Thymus (tissue), 14 donors: ENCODE measurements at places on chromosomes 6 and 20. TPM values are rescaled to one million over a fixed set of nuclear protein-coding genes. Genes with fewer than 3 reads are reported as not detected.

- H3K27ac ChIP-seq, result no peak overlapping the region
- H3K36me3 ChIP-seq, result no peaks in the 10 kb centered on the region
- H3K4me3 ChIP-seq, result no peak overlapping the region
These were observed 61.6 kb upstream of the EDN1 start for GRCh38 chr6:12228447-12229146.

GRCh38 chr6:109834595-109835437 is 143.3 kb upstream of the GPR6 start:
- DNase-seq, result no peak
- no peaks in the 10 kb centered on the region for H3K27me3 ChIP-seq

DNA sequence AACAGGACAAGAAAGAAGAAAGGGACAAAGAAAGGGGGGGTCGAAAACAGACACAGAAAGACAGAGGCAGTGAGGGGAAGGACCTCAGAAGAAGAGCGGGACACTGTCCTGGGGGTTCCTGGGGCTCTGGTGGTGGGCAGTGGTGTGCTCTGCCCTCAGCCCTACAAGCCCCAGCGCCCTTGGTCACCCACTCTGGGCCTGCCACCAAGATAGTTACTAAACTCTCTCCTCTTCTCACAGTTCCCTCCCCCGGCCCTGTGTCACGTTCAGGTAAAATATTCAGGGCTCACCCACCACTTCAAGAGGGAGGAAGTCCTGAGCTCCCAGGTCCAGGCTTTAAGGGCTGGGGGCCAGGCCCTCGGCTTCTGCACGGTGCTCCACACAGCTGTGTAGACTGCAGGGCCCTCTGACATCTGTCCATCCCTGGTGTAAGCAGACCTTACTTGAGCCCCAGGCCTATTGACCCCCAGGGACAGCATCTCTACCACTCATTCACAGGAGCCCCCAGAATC is 87.4 kb downstream of the MRPL14 start:
- H3K27me3 ChIP-seq, result no peaks in the 10 kb centered on the region
- H3K27ac ChIP-seq, result no peak overlapping the region
- DNase-seq, result no peak
- no peaks in the 10 kb centered on the region for H3K36me3 ChIP-seq

DNA sequence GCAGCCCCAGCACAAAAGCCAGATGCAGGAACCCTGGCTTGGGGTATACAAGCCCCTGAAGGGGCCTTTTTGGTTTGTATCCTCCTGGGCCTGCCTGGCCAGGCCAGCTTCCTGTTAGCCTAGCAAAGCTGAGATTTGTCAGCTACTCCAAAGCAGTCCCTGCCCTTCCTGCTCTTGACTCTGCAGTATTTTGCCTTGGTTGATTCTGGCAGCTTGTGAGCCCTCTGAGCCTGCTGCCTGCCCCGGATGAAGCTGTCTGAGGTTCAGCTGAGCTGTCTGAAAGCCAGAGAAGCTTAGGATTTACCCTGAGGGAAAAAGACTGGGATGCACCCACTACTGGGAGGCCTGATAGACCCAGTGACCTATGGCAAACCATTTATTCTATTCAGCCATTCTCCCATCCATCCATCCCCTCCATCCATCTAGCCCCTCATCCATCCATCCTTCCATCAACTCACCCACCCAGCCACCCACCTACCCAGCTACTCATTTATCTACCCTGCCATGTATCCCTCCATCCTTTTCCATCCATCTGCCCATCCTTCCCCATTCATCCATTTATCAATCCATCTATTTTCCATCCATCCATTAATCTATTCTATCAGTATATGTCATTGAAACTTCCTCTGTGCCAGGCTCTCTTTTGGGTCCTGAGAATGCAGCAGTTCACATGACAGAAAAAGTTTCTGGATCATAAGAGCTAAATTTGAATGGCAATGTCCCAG is 307.5 kb downstream of the DHX35 start:
- no peak for DNase-seq
- no peaks in the 10 kb centered on the region for H3K4me1 ChIP-seq
- no peaks in the 10 kb centered on the region for H3K36me3 ChIP-seq
- no peak overlapping the region for H3K27ac ChIP-seq

DNA sequence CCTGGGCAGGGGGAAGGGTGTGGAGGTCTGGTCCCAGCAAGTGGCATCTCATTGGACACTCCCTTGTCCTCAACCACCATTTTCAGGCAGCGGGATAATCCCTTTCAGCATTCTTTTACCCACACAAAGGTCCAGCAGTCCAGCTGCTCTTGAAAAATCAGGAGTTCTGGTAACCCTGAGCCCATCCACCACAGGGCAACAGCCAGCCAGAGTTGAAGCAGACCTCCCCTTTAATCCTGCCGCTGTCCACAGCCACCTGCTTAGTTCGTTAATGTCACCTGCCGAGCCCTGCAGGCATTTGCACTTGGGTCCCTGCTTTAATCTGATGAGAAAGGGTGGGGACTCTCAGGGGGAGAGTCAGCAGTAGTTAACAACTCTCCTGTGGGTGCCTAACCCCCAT is 11.1 kb downstream of the TMEM74B start:
- H3K4me1 ChIP-seq, result no peaks in the 10 kb centered on the region
- H3K27ac ChIP-seq, result no peak overlapping the region
- H3K27me3 ChIP-seq, result no peaks in the 10 kb centered on the region
- H3K36me3 ChIP-seq, result peaks cover 30% of the 10 kb centered on the region
- no peak for DNase-seq

DNA sequence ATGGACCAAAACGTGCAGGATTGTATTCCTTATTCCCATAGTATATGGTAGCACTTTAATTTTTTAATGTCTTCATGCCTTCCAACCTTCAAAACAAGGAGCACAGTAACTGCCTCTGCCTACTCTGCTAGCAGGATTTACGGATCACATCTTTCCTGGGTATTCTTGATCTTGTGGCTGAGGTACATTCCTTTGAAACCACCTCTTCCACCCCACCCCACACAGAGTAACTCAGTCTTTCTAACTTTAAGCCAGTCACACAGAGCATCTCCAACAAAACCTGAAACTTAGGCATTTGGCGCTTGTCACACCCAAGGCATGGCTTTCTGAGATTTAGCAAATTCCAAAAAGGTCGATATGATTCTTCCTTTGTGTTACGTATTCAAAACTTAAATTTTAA is 2.3 kb upstream of the ID4 start:
- peaks cover 46% of the 10 kb centered on the region for H3K27me3 ChIP-seq
- H3K4me3 ChIP-seq, result no peak overlapping the region
- no peak for DNase-seq
- no peaks in the 10 kb centered on the region for H3K4me1 ChIP-seq
- H3K27ac ChIP-seq, result no peak overlapping the region

GRCh38 chr6:78322068-78322845 is 545.1 kb upstream of the IRAK1BP1 start:
- no peaks in the 10 kb centered on the region for H3K36me3 ChIP-seq
- no peaks in the 10 kb centered on the region for H3K27me3 ChIP-seq
- H3K27ac ChIP-seq, result no peak overlapping the region
- no peak for DNase-seq

- H3K4me1 ChIP-seq, result no peaks in the 10 kb centered on the region
- H3K27ac ChIP-seq, result no peak overlapping the region
- no peaks in the 10 kb centered on the region for H3K36me3 ChIP-seq
- no peak overlapping the region for H3K4me3 ChIP-seq
- DNase-seq, result no peak
- no peaks in the 10 kb centered on the region for H3K27me3 ChIP-seq
These were observed 294.0 kb downstream of the SAMD5 start for GRCh38 chr6:147802459-147802858.

Gene RAB32
- 40.8 TPM for total RNA-seq

DNA sequence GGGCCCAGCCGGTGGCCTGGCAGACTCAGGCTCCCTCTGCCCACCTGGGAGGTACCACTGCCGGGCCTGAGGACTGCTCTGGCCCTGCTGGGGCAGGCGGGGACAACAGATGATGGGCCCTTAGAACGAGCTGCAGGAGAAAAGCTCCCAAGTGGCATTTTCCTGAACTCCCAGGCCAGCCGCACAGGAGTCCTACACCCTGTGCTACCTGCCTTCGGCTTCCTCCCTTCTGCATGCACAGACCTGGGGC is 41.3 kb downstream of the DSTN start:
- H3K27ac ChIP-seq, result peak overlapping the region; percentile 96
- H3K27me3 ChIP-seq, result no peaks in the 10 kb centered on the region
- peaks cover 27% of the 10 kb centered on the region for H3K4me1 ChIP-seq
- H3K4me3 ChIP-seq, result no peak overlapping the region

DNA sequence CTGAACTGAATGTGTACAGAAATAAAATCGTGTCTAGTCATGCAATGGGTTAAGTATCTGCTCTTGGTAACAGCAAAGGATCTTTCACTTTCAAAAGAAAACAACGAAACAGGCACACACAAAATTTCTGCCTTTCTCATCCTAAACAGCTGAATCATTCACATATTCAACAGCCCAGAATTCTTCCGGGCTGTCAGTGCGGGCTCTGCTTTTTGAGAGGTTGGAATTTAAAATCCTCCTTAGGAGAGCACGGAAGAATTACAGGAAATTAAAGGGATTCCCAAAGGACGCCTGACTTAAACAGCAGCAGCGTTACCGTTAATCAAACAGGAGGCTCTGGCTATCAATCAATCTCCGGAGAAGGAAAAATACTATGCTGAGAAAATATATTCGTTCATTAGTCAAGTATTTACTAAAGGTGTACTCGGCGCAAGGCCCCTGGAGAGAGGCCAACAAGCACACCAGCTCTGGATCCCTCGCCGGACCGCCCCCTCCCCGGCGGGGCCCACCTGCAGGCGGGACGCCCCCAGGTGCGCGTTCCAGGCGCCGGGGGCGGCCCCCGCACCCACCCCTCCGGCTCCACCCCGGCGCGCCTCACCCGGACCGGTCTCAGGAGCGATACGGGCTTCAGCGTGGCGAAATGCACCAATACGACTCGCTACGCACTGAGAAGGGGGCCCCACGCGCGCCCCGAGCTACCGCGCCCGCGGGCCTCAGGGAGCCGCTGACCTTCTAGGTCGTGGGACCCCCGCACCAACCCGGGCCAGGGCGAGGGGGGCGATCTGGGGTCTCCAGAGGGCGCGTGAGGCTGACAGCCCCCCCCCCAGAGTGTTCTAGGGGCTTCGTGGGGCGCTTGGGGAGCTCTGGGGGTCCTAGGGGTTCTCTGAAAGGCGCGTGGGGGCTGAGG is 1.0 kb downstream of the NAPB start:
- peaks cover 3% of the 10 kb centered on the region for H3K4me1 ChIP-seq
- peak overlapping the region; percentile 82 for H3K27ac ChIP-seq
- peak overlapping the region; percentile 87 for H3K4me3 ChIP-seq
- peak; percentile 42 for DNase-seq

DNA sequence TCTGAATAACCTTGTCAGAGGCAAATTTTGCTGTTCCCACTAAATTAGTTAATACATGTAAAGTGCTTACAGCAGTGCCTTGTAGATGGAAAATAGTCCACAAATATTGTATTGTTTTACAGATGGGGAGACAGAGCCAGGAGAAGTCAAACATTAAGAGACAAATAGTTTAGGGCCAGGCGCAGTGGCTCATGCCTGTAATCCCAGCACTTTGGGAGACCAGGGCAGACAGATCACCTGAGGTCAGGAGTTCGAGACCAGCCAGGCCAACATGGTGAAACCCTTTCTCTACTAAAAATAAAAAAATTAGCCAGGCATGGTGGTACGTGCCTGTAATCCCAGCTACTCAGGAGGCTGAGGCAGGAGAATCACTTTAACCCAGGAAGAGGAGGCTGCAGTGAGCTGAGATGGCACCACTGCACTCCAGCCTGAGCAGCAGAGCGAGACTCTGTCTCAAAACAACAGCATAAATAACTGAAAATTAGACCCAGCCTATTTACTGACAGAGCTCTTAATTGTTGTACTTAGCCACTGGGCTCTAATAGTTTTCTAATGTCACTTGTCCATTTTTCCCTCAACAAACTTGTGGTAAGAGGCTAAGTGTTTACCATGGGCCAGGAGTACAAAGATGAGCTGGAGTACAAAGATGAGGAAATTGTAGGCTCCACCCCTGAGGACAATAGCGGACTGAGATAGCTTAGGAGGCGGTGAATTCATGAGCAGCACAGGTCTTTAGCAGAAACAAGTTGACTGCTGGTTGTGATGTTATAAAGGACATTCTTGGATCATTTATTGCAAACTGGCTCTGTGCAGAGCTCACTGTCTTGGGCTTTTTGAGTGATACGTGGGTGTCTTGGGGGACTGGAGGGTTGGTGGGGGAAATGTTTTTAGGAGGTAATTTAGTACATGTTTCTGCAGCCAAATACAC is 6.4 kb downstream of the ZSWIM3 start:
- no peak for DNase-seq
- no peaks in the 10 kb centered on the region for H3K27me3 ChIP-seq
- H3K27ac ChIP-seq, result no peak overlapping the region
- H3K4me1 ChIP-seq, result peaks cover 2% of the 10 kb centered on the region
- no peak overlapping the region for H3K4me3 ChIP-seq
- no peaks in the 10 kb centered on the region for H3K36me3 ChIP-seq

Gene GRM4
- 0.14 TPM for total RNA-seq

Gene ATXN1
- 7.1 TPM for total RNA-seq

Gene CST1
- total RNA-seq, result 2.5 TPM

DNA sequence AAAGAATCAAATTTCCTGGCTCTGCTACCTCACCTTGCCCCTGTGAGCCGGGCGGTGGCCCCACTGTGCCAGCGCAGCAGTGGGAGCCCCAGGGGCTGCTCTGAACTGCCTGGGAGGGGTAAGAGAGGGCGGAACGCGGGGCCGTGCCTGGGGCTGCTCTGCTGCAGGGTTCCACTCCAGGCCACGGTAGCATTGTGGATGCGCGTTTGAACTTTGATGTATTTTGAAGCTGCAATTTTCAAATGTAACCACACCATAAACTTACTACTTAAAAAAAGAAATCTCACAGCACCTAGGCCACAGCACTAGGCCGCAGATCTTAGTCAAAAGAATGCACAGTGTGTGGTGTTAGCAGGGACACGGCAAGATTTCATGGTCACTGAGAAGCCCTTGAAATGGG is 57.5 kb downstream of the PRDM1 start:
- H3K4me3 ChIP-seq, result no peak overlapping the region
- peaks cover 30% of the 10 kb centered on the region for H3K4me1 ChIP-seq
- H3K27ac ChIP-seq, result no peak overlapping the region
- H3K36me3 ChIP-seq, result no peaks in the 10 kb centered on the region
- DNase-seq, result peak; percentile 42

Gene TRIM15
- 0.19 TPM for total RNA-seq

DNA sequence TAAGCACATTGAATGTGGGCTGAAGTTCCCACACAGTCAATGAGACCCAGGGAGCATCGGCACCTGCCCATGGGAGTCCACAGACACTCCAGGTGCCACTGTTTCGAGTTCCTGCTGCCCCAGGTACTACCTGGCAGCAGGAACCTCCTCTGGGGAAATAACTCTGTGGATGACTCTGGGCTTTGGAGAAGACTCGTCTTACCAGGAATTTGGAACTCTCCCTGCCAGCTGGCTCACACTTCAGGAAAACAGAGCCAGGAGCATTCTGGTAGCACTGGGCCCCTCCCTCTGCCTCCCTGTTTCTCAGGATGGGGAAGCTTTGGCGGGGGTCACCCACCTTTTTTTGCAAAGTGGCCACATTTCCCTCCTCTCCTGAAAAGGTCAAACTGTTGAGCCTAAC is 69.5 kb upstream of the MC3R start:
- H3K4me3 ChIP-seq, result no peak overlapping the region
- no peaks in the 10 kb centered on the region for H3K4me1 ChIP-seq
- no peak overlapping the region for H3K27ac ChIP-seq
- H3K27me3 ChIP-seq, result no peaks in the 10 kb centered on the region
- no peak for DNase-seq
- H3K36me3 ChIP-seq, result no peaks in the 10 kb centered on the region

Gene LAMA2
- total RNA-seq, result 4.0 TPM

GRCh38 chr20:17228624-17229061 is 1.8 kb downstream of the PCSK2 start:
- no peak overlapping the region for H3K27ac ChIP-seq
- H3K27me3 ChIP-seq, result peaks cover 54% of the 10 kb centered on the region
- no peaks in the 10 kb centered on the region for H3K4me1 ChIP-seq
- no peaks in the 10 kb centered on the region for H3K36me3 ChIP-seq
- H3K4me3 ChIP-seq, result no peak overlapping the region
